CD4-positive, alpha-beta T cell treated with Interleukin-4 for 1 hour (primary cell): ENCODE measurements at places on chromosomes 2 and 18.
A peak's percentile ranks its signal among the peaks of the same experiment; 100 is the strongest.

GRCh38 chr2:239460780-239461179 lies 60.0 kb upstream of the HDAC4 start:
- no peak for DNase-seq

DNA sequence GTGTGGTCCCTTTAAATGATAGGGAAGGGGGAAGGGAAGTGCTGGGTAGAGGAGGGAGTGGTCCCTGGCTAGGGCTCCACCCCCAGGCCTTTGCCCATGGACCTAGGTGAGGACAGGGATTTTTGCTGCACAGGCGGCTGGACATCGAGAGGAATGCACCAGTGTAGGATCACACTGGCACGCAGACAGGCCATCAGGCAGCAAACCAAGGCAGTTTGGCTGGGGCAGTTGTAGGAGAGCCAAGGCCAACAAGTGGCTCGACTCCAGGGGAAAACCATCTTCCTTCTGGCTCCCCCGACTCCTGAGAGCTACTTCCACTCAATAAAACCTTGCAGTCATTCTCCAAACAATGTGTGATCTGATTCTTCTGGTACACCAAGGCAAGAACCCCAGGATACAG lies 402.0 kb upstream of the LRRTM1 start:
- no peak for DNase-seq

- DNase-seq = no peak
Observed at GRCh38 chr2:220219371-220219770, 591.9 kb downstream of the SLC4A3 start.

- no peak for DNase-seq
Observed at GRCh38 chr2:148876202-148876594, 1.2 kb downstream of the KIF5C start.

- no peak for DNase-seq
Observed at GRCh38 chr18:8303151-8303755, 306.0 kb upstream of the RAB12 start.

DNA sequence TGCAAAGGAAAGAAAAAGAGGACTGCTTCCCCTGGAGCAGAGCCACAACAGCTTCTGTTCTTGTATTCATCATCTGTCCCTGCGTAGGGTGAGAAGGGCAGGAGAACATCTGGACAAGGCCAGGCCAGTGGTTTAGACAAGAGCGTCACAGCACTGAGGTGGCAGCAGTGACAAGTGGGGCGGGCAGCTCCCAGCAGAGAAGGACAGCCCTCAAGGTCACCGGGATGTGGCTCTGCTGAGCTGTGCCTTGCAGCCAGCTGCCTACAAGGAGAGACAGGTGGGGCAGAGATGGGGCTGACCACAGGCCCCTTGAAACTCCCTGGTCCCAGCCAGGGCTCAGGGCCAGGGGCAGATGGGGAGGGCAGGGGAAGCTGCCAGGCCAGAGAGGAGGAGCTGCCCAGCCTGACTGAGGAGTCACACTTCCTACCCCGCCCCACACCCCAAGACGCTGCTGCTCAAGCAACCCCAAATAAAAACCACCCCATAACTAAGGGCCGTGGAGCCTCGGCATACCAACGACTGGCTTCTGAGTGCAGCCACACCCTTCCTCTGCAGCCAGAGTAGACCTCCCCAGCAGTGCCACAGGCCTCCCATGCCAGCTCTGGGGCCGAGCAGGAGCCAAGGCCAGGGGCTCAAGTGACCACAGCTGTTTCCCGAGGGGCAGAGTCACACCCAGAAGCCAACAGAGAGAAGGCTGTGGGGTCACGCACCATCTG lies 5.4 kb downstream of the RAB11FIP5 start:
- DNase-seq = no peak

DNA sequence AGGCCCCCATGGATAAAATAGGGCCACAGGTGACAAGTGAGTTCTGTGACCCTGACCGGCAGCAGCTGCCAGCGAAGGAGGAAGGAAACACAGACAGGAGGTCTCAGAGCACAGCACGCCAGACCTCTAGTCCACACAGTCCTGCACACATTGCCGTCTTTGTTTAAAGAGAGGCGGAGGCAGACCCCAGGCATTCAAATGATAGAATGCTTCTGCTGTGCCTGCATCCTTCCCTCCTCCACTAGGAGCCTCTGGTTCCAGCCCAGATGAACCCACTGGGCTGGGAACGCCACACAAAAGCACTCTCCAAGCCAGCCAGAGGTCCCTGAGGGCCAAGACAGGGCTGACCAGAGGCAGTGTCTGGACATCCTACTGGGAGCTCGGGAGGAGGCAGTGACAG lies 118.7 kb downstream of the KLHL29 start:
- no peak for DNase-seq

- no peak for DNase-seq
Observed at GRCh38 chr2:19203866-19204265, 154.6 kb downstream of the OSR1 start.

GRCh38 chr18:62048279-62048678 lies 138.6 kb downstream of the PIGN start:
- no peak for DNase-seq

GRCh38 chr18:64979791-64980190 lies 771.0 kb upstream of the CDH7 start:
- DNase-seq = no peak

- no peak for DNase-seq
Observed at GRCh38 chr18:58117786-58118403, 73.9 kb downstream of the NEDD4L start.

DNA sequence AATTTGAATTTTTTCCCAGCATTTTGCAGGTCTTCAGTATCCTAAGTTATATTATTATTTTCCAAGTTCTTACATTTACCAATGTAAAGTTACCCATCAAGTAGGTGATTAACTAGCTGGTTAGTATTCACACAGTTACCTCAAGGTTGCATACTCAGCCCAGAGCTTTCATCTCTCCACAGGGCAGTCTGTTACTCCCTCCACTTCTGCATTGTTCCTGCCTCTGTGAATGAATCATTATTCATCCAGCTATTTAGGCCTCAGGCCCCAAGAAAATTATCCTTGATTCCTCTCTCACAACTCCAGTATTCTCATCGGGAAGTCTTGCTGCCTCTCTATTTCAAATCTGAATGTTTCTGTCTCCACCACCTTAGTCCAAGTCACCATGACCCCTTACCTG lies 92.2 kb downstream of the SMC6 start:
- DNase-seq = no peak

DNA sequence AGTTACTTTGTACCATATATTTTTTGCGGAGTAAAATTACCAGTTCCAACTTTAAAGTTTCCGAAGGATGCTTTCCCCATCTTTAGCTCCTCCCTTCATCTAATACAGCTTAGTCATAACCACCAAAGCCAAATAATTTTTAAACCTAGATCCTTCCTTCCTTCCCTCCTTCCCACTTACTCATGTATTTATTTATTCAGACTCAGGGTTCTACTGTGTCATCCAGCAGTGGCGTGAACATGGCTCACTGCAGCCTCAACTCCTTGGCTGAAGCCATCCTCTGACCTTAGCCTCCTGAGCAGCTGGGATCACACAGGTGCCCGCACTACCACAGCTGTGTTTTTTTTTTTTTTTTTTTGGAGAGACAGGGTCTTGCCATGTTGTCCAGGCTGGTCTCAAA lies 4.4 kb downstream of the LPIN2 start:
- no peak for DNase-seq

- no peak for DNase-seq
Observed at GRCh38 chr2:207704078-207704477, 7.4 kb upstream of the CCNYL1 start.

DNA sequence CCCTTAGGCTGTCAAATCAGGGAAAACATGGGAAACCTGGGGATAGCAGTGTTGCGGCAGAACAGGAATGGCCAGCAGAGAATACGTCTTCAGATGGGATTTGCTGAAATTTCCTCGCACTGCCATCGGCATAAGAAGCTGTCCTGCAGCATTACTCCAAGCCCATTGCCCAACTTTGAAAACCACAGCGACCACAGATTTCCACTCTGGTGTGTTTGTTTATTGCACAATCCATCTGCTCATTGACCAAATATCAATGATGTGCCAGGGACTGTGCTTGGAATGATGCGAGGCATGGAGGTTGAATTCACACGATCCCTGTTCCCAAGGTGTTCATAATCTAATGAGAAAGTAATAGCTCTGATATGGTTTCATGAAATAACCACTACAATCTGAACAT lies 383.3 kb upstream of the MYT1L start:
- DNase-seq = no peak

- no peak for DNase-seq
Observed at GRCh38 chr2:142112757-142113221, 18.0 kb downstream of the LRP1B start.

DNA sequence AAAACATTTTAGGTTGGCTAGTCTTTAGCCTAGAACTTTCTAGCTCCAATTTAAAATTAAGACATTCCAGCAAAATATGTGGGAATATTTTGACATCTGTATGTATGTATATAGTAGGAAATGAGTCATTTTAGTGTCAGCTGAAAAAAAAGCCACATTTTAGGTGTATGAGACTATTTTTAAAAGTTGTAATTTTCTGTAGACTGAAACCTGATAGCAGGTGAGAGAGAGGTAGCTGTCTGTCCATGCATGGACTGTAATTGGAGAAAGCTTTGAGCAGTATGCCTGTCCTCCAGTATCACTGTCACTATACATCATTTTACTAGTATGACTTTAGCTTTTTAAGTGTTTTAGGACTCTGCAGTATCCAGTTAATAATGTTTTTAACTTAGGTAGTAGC lies 26.1 kb upstream of the PPP1R1C start:
- no peak for DNase-seq

- DNase-seq = no peak
Observed at GRCh38 chr2:112728029-112728362, 7.2 kb downstream of the NT5DC4 start.

- no peak for DNase-seq
Observed at GRCh38 chr2:109200616-109201464, 71.8 kb downstream of the SH3RF3 start.

- no peak for DNase-seq
Observed at GRCh38 chr2:17813742-17814473, 2.4 kb upstream of the MSGN1 start.

- no peak for DNase-seq
Observed at GRCh38 chr2:144944546-144945220, 424.8 kb upstream of the ZEB2 start.

DNA sequence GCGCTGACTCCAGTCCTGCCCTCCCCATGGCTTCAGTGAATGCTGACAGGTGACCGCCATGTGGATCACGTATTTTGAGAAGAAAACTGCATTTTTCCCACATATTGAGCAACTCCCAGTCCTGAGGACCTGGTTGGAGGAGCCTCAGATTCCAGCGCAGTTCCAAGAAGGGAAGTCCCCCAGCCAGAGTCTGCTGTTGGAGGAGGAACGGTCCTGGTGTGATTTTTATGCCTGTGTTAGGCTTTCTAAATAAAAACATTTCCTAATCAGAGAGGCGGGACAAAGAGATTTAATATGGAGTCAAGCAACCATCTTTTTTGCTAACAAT lies 32.3 kb upstream of the COL6A3 start:
- no peak for DNase-seq

DNA sequence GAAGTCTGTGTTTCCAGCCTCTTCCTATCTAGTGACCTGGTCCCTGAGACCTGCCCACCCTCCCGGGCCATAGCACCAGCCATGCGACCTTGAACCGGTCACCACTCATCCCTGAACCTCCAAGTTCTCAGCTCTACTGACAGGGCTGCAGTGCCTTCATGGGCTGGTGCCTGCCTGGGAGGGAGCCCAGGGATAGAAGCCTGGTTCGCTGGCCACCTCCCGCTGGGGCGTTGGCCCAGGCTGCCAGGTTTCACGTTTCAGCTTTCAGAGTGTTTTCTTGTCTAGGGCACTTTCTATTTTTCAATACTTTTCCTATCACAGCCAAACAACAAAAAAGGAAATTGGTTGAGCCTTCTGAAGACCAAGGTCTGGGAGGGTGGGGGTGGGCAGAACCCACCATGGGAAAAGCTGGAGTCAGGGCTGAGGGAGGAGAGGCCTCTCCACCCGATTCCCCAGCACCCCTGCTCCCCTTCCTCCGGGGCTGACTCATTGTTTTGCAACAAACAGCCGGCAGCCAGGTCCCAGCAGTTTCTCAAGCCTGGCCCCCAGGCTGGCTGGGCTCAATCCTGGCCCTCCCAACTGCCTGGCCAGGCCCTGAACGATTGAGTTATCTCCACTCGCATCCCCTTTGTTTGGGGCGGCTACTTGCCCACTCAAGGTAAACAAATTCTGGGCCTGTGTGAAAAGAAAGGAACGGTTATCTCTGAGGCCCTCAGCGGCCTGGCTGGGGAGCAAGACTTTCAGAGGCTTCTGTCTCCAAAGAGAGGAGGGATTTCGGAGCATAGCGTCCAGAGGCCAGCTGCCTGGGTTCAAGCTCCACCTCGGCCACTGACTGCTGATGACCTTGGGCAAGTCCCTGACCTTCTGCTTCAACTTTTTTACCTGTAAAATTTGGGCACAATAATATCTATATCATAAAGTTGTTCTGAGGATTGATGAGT lies 47.5 kb downstream of the ZFP36L2 start:
- peak; percentile 49 for DNase-seq

- DNase-seq = no peak
Observed at GRCh38 chr2:229180658-229181057, 90.4 kb downstream of the PID1 start.

DNA sequence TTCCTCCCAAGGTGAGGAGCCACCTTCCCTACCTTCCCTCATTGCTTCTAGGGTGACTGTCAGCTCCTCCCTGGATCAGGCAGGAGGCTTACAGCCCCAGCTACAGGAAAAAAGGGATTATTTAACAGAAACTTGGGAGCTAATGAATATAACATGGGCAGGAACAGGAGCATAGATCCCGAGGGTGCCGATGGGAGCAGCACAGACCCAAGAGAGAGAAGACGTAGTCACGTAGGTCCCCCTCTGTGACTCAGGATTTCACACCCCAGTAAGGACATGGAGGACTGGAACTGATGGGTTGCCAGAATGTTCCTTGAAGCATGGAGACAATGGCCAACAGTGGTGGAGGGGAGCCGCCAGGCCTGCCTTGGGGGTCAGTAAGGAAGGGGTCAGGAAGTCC lies 10.3 kb upstream of the HDAC4 start:
- DNase-seq = no peak

GRCh38 chr2:217478831-217479455 lies 523.9 kb downstream of the TNS1 start:
- DNase-seq = no peak
